ENCODE measurements at places on chromosomes 4 and X.

- no peak for DNase-seq
These were observed 117.8 kb downstream of the FRAS1 start for GRCh38 chr4:78174891-78175290.

DNA sequence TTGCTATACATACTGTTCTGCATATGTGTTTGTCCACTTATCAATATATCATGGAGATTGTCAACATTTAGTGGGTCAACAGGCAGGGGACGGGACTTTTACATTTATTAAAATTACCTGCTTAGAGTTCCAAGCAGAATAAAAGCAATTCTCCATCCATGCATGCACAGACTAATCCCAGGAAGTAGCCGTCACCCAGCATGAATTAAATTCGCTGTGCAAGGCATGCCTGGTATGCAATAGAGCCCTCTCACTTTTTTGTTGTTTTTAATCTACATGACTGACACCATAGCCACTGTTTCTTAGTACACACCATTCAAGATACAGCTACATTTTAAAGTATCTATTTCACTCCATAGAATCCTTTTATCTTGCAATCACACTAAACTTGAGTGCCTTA, 108.9 kb downstream of the USP46 start:
- no peak for DNase-seq

DNA sequence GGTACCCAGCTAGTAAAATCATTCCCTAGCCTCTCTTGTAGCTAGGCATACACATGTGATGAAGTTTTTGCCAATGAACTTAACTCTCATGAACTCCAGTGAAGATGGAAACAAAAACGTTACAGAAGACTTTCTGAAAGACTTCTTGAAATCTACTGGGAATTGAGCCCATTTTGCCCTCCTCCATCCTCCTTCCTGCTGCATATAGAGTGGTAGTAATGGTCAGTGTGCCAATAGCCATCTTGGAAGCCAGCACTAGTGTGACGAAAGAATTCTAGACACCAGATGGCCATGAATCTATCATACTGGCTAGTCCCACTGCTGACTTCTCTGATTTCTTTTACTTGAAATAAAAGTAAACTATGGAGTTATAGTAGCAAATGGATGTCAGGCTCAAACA, 30.9 kb upstream of the PPA2 start:
- no peak for DNase-seq

DNA sequence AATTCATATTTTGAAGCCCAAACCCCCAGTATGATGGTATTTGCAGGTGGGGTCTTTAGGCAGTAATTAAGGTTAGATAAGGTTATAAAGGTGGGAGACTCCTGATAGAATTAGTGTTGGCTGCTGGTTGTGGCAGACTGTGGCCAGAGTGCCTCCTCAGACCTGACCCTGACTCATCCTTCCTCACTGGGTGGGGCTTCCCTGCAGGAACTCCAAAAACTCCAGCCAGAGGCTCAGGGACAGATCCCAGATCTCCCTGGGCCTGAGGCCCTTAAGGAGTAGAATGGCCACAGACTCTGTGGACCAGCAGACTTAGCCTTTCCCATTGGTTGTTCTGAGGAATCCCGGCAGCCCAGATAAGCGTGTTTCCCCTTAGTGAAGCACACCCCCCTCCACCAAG, 463.0 kb upstream of the CPEB2 start:
- no peak for DNase-seq

- no peak for DNase-seq
These were observed 83.7 kb downstream of the NAT8L start for GRCh38 chr4:2142630-2143427.

DNA sequence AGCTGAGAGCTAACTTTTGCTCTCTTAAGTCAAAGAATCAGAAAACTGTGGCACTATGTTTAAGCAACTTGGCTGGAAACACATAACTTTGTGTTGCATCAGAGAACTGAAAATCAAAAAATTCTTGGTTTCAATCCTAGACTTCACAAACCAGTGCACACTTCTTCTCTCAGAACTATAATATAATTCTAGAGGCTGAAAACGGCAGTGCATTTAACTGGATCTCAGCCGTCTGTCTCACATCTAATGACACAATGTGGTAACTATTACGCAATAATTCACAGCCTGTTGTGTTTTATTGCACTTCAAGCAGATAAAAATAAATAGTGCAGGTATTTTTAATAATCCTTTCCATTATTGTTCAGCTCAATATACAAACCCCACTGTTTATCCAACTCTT, 260.6 kb upstream of the DIAPH2 start:
- DNase-seq = no peak

DNA sequence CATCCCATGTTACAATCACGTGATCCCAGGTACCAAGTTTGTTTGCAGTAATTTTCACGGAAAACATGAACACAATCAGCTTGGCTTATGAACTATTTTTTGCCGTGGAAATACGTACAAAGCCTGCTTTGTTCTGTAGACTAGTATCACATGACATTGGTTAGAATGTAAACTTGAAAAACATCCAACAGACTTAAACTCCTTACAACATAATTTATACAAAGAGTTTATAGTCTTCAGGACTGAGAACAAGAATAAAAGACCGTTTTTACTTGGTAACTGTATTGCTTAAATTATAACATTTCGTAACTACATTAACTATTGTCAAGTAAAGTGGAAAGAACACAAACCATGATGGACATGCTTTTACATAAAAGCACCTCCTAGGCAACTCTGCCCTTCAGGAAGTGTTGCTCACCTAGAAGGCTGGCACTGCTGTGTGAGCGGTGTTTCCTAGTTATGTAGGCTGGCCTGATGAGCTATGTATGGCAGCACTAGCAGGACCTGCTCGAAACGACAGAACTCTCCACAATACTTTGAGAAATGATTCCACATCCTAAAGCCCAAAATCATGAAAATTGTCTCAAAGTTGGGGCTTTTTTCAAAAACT, 41.8 kb upstream of the WDR1 start:
- DNase-seq = no peak

DNA sequence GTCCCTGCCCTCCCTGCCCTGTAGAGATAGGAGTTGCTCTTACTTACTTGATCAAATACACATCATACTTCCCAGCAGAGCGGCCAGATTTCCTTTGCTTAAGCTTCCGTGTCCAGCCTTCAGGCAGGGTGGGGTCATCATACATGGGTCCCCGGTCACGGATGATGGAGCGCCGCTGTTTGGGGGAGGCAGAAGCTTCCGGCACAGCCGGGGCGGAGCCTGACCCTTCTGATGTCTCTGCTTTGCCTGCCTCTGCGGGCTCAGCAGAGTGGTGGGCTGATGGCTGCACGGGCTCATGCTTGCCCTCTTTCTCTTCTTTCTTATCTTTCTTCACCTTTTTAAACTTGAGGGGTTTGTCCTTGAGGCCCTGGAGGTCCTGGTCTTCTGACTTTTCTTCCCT, 12.5 kb upstream of the IRAK1 start:
- DNase-seq = no peak

GRCh38 chrX:30593440-30594200, 16.1 kb upstream of the TASL start:
- DNase-seq = no peak

GRCh38 chr4:72300126-72300525, 268.3 kb downstream of the NPFFR2 start:
- DNase-seq = no peak

DNA sequence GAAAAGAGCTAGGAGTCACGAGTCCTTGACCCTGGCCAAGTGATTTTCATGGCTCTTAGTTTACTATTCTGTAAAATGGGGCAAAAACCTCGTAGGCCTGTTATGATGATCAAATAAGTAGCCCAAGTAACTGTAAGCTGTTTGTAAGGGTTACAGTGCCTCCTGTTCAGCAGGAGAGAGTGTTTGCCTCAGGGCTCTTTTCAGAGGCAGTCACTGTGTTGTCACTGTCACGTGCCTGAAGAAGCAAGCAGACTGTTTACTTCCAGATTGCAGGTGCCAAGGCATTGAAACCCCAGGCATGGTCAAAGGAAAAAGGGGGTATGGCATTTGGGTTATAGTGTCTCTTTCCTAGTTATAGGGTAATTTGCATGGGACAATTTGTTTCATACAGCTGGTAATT, 4.5 kb downstream of the RAB39B start:
- no peak for DNase-seq

DNA sequence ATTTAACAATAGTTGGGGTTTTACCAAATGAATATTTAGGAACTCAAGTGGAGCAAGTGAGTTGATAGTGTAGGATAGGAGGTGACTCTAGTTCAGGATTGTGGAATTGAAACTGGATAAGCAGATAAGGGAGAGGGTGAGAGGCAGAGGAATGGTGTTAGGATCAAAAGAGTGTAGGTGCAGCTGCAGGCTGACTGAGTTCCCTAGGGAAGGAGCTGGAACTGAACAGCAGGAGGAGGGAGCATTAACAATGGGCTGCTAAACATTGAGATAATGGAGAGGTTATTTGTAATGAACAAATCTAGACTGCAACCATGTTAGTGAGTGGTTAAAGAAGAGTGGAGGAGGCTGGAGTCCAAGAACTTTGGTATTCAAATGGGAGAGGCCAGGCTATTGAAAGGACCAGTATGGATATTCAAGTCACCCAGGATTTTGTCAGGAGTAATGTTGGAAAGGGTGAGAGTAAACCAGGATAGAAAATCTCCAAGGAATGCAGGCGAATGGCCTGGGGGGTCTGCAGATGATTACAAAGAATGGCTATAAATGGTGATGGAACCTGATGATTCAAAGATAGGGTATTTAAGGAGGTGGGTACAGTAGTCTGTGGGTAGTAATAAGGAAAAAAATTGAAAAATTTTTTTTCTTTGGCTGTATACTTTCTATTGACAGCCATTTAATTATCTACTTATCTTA, 497.1 kb upstream of the TENM3 start:
- DNase-seq = no peak

GRCh38 chr4:40502220-40502619, 127.4 kb downstream of the RBM47 start:
- no peak for DNase-seq

DNA sequence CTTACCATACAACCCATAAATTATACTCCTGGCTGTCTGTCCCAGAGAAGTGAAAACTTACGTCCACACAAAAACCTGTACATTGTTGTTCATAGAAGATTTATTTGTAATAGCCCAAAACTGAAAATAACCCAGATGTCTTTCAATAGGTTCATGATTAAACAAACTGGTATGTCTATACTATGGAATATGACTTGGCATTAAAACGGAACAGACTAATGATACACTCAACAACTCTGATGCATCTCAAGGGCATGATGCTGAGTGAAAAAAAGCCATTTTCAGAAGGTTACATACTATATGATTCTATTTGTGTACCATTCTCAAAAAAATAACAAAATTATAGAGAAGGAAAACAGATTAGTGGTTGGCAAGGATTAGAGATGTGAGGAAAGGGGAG, 11.6 kb upstream of the MND1 start:
- no peak for DNase-seq

- no peak for DNase-seq
These were observed 158.4 kb upstream of the TLL1 start for GRCh38 chr4:165714650-165715049.

DNA sequence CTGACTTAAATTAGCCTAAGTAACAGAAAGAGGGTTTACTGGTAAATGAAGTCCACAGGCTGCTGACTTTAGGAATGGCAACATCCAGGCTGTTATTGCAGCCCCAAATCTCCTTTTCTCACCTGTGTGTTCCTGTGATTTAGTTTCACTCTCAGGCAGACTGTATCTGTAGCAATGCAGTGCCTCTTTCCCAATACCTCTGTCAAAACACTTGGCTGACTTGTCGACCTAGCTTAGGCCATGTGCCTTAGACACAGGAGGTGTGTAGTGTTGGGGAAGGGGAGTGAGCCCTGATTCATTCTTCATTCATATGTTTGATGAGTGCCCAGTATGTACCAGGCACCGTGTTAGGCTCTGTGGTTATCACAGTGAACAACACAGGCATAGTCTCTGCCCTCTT, 46.9 kb downstream of the JADE3 start:
- no peak for DNase-seq

Data from stimulated activated CD8-positive, alpha-beta memory T cell treated with anti-CD3 and anti-CD28 coated beads, Interleukin-7, amount 100 ng/mL, for 24 hours (primary cell).